ENCODE measurements at places on chromosomes 16 and 17.

DNA sequence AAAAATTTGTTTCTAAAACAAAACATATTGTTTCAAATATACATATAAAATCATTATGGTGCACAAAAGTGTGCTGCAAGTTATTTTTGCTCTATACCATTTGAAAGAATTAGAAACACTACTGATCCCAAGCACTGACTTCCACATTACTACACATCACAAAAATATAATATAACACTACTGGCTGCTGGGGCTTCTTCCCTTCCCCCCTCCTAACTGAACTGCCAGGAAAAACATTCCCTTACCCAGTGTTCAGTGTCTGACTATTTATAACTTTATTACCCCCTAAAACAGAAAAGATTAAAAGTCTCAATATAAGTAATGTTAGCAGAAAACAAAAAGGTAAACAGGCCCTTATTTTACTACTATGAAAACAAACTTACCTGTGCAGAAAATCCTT, 36.9 kb downstream of the GPATCH8 start:
- no peak for DNase-seq

DNA sequence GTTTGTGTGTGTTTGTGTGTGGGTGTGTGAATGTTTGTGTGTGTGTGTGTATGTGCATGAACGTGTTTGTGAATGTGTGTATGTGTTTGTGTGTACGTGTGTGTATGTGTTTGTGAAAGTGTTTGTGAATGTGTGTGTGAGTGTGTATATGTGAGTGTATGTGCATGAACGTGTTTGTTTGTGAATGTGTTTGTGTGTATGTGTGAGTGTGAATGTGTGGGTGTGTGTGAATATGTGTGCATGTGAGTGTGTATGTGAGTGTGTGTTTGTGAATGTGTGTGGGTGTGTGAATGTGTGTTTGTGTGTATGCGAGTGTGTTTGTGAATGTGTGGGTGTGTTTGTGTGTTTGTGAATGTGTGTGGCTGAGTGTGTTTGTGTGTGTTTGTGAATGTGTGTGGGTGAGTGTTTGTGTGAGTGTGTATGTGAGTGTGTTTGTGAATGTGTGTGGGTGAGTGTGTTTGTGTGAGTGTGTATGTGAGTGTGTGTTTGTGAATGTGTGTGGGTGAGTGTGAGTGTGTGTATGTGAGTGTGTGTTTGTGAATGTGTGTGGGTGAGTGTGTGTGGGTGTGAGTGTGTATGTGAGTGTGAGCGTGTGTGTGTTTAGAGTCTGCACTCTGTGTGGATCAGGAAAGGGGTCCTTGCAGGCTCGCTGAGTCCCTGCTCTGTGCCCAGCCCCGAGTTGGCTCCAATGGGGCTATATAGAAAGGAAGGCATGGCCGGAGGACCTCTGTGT, 890 bp upstream of the CD300A start:
- no peak for DNase-seq

- no peak for DNase-seq
Observed at GRCh38 chr17:74340470-74341023, 14.5 kb downstream of the KIF19 start.

DNA sequence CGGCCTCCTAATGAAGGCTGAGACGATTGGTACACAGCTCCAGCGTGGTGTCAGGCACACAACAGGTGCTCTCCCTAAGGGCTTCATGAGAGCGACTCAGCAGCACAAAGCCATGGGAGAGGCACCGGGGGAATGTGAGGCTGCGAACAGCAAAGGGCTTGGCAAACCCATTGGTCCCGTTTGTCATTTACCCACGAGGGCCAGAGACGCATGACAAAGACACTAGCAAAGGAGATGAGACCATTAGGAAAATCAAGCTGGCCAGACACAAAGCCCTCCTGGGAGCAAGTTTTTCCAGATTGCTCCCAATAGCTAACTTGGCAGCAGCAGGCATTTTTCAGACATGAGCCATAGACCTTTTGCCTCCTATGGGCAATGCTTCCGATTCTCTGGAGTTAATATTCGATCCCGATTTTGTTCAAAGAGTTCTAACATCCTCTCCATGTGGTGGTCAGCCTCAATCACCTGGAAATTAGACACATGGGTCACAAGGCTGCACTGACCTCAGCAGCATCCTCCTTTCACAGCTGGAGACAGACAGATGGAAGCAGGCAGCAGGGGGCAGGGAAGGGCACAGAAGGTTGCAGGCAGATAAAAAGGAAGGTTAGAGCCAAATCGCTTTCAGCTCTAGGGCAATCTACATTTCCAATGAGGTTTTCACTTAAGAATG, 38.2 kb downstream of the TK2 start:
- peak; percentile 91 for DNase-seq
